Smooth muscle cell of trachea (primary cell): ENCODE measurements at places on chromosomes 11 and 22. TPM values are rescaled to one million over a fixed set of nuclear protein-coding genes. Genes with fewer than 3 reads are reported as not detected.

UPK2 gene
- total RNA-seq: not detected in 2 replicates

DLG2 gene
- total RNA-seq: 2.5 and 4.4 TPM in 2 replicates

TRIM51 gene
- not detected in 2 replicates for total RNA-seq

RASD2 gene
- under 0.01 and 0.17 TPM in 2 replicates for total RNA-seq

TSPO gene
- 288 and 318 TPM in 2 replicates for total RNA-seq

HORMAD2 gene
- total RNA-seq: 0.15 TPM in 1 of 2 replicates, not detected in the other
